CD4-positive, alpha-beta T cell (primary cell): ENCODE measurements at places on chromosomes 6 and 20.

DNA sequence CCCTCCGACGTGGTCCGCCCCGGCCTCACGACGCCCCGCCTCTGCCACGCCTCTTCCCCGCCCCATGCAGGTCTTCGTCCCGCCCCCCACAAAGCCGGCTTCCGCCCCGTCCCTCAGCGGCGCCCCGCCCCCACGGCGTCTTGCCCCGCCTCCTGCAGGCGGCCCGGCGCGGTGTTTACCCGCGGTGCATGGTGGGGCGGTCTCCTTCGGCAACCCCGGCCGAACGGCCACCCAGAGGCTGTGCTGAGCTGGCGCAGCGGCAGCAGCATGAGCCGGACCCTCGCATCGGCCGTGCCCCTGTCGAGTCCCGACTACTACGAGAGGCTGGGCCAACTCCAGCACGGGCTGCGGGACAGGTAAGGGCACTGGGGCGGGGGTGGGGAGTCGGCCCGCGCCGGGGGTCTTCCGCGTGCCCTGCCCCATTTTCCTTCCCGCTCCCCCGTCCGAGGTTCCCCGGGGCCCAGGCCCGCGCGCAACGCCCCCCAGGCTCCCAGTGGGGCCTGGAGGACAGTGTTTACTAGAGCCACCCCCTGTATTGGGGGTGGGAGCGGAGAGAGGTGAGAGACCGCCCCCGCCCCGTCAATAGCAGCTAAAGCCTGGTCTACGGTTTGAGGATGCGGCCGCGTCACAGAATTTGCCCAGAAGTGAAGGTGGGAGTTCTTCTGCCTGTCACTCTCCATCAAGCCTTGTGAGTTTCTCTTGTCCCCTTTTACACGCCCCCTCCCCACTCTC, at the start of gene KIZ:
Gene KIZ (plus strand): TSS at position 234 of the 732 bp plus-strand sequence. CDS start 34 bp downstream, at position 268.
- peak; percentile 98 for DNase-seq

DNA sequence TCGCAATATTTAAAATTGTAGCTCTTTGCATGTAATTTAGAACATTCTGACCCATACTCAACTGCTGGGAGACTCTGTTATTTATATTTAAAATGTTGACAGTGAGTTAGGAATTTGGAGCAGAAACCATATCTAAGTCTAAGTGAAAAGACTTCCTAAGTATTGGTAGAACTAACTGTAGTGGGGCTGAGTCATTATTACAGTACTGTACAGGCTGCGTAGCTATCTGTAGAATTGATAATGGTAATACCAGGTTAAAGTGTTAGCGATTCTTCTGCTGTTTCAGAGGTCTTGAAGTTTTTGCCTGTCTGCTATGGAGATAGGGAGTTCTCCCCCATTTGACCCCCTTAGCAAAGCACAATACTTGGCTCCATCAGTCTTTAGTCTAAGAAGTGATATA, 3.6 kb downstream of the TOP1 start:
- no peak for DNase-seq

DNA sequence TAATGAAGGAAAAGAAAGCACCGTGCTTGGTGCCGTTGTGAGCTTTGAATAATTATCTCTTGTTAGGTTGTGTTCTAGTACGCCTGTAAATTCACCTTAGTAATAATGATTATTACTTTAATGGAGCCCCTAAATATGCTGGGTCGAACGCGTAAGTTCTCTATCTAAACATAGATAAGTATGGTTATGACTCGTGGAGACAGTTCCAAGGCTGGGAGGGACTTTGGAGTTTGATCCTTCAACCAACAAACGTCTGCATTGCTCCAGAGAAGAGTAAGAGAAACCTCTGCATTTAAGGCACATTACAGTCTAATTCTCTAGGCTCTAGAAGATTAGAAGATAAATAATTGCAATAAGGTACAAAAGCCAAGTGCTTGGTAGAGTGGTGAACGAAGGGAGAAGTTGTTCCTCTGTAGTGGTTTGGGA, 514 bp downstream of the ACOT13 start:
- no peak for DNase-seq

- DNase-seq: no peak
Measured at GRCh38 chr6:72374857-72375256, 247.0 kb upstream of the KCNQ5 start.

DNA sequence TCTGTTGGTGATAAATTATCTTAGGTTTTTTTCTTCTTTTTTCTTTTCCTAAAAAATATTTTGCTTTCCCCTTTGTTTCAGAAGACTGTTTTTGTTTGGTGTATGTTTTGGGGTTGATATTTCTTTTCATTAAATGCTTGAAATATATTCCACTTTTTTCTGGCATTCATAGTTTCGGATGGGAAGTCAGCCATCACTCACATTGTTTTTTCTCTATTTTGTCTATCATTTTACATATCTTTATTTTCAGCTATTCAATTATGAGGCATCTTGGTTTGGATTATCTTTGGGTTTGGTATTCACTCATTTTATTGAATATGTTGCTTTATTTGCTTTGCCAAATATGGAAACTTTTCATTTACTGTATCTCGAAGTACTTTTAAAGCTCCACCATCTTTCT, 600.5 kb upstream of the EYS start:
- no peak for DNase-seq

- no peak for DNase-seq
Measured at GRCh38 chr6:5751525-5752390, 255.0 kb downstream of the NRN1 start.

- DNase-seq: no peak
Measured at GRCh38 chr6:168284187-168284586, 35.4 kb downstream of the DACT2 start.

DNA sequence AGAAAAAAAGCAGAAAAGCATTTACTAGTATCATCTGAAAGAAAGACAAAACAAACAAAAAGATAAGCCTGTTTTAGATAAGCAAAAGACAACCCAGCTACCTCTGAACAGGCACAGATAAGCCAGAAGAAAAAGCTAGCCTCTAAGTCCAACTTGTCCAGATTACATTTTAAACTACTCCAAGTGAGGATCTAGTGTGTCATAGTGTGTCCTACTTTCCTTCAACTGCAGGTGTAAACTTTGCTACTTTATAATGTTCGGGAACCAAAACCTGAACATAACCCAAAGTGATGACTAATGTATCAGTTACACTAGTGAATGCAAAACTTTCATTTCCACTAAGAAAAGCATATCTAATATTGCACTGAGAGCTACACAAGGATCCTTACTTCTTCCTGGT, 19.5 kb downstream of the ADNP start:
- DNase-seq: no peak

DNA sequence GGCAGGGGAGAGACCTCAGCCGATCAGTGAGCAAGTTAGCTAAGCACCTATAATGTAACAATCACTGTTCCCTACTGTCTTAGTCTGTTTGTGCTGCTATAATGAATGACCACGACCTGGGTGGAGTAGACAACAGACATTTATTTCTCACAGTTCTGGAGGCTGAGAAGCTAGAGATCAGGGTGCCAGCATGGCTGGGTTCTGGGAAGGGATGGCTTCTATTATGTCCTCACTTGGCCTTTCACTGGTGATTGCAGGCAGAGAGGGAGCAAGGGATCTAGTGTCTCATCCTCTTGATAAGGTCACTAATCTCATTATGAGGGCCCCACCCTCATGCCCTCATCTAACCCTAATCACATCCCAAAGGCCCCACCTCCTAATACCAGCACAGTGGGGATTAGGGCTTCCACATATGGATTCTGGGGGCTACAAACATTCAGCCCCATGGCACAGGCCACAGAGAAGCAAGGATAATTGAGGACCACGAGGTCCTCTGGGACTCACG, 162.5 kb downstream of the CD83 start:
- DNase-seq: no peak

DNA sequence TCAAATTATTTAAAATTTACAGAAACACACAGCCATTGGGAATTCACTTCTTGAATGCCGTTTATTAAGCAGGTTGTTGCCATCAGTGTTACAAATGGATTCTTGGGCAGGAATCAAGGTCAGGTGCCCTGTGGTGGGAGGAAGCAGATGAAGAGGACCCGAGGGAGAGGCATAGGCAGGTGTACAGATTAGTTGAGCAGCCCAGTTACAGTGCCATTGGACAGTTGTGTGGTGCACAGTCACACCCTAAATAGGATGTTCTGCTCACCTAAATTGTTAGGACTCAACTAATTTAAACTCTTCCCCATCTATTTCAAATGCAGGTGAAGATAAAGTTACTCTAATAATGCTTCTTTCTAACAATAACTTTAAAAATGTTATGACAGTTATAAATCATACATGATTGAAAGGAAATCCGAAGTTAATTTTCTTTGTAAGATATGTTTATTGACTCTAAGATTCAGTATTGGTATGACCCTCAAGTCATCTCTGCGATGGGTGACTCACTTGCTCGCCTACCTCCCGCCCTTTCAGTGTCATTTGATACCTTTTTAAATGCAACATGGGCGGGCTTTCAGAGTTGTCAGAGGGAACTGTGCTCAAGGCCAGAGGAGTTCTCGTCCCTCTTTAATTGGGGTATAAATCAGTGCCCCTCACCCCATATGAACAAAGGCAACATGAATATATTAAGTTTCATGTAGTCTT, 35.1 kb downstream of the DSE start:
- DNase-seq: no peak

- DNase-seq: no peak
Measured at GRCh38 chr6:104606361-104606760, 253.4 kb downstream of the HACE1 start.

DNA sequence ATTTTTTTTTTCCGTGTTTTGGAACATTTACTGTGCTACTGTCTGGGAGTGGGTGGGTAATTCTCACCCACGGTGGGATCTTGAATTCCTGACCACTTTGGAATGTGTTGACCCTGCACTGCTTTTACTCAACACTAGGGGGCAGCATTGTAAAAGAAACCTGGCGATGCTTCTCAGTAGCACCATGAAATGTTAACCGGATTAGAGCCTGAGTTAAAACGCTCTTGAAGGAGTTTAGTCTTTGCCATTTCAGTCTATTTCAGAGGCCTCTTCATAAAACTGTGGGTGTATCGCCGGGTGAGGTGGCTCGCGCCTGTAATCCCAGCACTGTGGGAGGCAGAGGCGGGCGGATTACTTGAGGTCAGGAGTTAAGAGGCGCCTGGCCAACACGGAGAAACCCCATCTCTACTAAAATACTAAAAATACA, 114.4 kb upstream of the PRND start:
- DNase-seq: peak; percentile 31

DNA sequence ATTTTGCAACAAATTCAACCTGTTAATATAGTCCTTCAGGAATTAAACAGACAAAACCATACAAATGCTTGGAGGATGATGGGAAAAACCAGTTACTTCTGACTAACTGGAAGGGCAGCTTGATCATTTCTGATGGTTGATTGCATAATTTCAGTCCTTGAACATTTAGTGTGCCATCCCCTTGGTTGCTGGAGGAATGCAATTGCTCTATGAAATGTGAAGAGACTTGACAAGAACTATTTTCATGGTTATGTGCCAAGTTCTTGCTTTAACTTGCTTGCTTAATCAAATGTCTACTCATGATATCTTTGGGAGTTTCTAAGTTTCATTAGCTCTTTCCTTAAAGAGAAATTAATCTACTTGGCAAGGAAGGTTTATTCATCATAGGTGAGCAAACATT, 45.2 kb downstream of the ANKEF1 start:
- no peak for DNase-seq

DNA sequence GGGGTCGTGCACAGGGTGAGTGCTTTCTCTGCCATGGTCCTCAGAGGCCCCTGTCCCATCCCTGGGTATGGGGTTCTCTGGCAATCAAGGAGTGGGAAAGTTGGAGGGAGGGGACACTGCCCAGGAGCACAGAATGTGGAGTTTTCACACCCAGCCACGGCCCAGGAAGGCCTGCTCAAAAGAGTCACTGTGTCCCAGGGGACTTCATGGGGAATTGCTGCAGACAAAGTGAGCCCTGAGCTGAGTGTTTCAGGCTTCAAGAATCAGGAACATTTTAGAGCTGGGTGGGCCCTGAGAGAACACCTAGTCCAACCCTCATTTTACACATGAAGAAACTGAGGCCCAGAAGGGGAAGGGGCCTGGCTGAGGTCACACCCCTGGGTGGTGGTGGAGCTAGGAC, 5.7 kb downstream of the MAPK13 start:
- no peak for DNase-seq

GRCh38 chr6:34595332-34596184, 39.4 kb upstream of the SPDEF start:
- no peak for DNase-seq

- DNase-seq: no peak
Measured at GRCh38 chr6:5850848-5851255, 155.9 kb downstream of the NRN1 start.

- no peak for DNase-seq
Measured at GRCh38 chr6:13194852-13195251, 133.5 kb downstream of the TBC1D7 start.

GRCh38 chr6:75098709-75099108, 107.1 kb downstream of the COL12A1 start:
- no peak for DNase-seq

- DNase-seq: no peak
Measured at GRCh38 chr6:11262242-11262641, 29.8 kb upstream of the NEDD9 start.

DNA sequence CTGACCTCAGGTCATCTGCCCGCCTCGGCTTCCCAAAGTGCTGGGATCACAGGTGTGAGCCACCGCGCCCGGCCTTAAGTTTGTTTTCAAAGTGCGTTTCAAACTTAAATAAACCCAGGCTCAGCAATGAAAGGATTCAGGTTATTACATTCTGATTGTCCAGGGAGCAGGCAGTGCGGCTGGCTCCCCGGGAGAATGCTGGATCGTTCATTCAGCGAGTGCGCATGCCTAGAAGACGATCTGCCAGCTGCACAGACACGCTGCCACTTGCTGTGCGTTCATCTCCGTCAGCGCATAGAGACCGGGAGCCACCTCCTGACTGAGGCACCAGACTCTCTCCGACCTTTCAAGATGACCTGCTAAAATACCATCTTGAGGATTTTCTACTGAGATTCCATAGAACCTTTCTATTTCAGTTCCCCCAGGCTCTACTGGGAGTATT, 163.9 kb upstream of the ZNF217 start:
- no peak for DNase-seq

GRCh38 chr6:117906958-117907600, at the start of gene SLC35F1:
Gene SLC35F1, plus strand, starts transcription at chr6:117907264.
- no peak for DNase-seq

DNA sequence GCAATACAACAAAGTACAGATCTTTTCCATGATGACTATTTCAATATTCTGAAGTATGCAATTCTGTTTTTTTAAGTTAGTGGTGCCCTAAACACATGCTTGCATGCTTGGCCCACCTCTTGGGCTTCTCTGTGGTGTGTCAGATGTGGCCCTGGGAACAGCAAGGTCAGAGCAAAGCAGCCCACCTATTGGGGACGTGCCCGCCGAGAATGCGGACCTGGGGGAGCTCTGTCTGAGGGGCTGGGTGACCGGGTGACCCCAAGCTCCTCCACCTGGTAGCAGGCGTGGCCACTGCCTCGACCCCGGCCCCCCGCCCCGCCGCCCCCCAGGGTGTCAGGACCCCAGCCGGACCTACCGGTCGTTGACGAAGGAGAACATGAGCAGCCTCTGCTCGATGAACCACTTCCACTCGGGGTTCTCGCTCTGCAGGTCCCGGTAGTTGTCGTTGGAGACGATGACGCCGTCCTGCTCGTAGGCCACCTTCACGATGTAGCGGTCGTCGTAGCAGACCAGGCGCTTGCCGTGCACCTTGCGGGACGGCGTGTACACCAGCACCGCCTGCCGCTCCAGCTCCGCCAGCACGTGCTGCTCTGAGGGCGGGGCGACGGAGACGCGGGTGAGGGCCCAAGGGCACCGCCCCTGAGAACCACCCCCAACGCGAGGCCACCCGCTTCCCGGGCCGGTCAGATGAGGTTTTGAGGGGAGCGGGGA, 28.3 kb downstream of the ZC3H12D start:
- no peak for DNase-seq
